AG10803 (cell line): ENCODE measurements at places on chromosomes 2 and 18.
A peak's percentile ranks its signal among the peaks of the same experiment; 100 is the strongest.

- DNase-seq = no peak
Observed at GRCh38 chr2:40128796-40129195, 323.1 kb downstream of the SLC8A1 start.

GRCh38 chr18:3688690-3689089, 238.7 kb downstream of the TGIF1 start:
- peak; percentile 98 for DNase-seq

DNA sequence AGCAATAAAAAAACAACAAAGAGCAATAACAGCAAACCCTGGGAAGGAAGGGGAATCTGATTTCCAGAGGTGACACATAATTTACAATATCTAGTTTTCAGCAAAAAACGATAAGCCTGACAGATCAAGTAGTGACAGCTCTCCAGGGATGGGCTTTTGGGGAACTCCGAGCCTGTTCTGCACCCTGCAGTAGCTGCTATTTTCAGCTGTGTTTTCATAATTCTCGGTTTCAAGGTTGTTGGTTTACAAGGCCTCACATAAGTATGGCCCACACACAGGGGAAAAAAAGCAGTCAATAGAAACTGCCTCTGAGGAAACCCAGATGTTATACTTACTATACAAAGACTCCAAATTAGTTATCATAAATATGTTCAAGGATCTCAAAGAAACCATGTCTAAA, 67.7 kb upstream of the CTLA4 start:
- no peak for DNase-seq

DNA sequence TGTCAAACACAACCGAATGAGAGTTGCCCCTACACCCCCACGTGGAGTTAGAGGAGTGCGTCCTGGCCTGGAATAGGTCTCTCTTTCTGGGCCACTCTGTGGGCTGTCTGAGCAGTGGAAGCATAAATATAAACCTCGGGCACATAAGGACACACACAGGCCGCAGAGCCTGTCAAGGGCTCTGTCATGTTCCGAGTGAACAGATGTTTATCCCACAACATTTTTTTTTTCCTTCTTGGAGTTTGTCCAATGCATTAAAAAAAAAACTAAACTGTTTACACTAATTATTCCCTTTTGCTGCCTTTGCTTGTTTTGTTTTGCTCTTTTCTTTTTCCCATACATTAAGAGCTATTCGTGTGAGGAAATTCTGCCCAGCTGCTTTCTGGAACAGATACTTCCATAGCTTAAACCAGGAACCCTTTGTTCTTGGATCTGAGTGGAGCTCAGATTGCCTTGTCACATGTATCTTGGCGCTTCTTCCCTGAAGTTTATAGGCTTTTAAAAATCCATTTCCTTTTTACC, 228.3 kb upstream of the FOSL2 start:
- DNase-seq = peak; percentile 78

DNA sequence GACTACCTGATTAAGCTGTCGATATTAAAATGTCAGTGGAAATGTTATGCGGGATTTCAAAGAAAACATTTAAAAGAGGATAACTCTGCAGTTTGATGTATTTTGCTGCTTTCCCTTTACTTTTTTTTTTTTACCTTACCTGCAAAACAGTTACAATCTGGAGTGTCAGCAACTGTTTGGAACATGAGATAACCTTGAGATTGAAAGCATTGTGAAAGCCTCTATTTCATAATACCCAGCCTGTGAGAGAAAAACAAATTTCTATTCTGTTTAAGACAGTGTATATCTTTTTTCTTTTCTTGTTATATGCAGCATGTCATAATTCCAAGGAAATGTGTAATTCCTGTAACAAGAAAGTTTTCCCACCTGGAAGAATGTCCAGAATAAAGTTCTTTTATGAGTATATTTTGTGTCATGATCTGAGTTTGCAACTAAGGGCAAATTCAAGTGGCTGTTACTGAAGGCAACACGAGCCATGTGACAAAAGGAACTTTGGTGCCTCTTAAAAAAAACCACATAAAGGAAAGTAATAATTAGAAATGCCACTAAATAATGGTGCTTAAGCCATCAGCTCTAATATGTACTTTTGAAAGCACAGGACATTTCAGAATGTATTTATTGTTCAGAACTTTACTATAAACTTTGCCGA, 297.0 kb upstream of the DSEL start:
- DNase-seq = no peak

DNA sequence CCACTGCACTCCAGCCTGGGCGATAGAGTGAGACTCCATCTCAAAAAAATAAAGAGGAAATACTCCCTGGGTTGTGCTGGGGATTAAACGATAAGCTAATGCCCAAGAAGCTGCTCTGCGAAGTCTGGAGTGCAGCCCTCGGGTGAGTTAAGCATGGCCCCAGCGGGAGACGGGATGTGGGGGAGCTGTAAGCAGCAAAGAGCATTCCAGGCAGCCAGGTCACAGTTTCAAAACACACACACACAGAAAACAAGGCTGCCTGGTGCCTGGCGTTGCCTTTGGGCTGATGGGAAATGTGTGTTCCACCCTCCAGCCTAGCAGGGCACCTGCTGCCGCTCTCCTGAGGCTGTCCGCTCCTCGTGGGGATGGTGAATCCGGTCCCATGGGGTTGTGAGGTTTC, 24.1 kb downstream of the ODC1 start:
- peak; percentile 85 for DNase-seq

- DNase-seq = no peak
Observed at GRCh38 chr2:170523506-170523905, 191.6 kb upstream of the SP5 start.
